ENCODE measurements at places on chromosomes 1 and 21.

DNA sequence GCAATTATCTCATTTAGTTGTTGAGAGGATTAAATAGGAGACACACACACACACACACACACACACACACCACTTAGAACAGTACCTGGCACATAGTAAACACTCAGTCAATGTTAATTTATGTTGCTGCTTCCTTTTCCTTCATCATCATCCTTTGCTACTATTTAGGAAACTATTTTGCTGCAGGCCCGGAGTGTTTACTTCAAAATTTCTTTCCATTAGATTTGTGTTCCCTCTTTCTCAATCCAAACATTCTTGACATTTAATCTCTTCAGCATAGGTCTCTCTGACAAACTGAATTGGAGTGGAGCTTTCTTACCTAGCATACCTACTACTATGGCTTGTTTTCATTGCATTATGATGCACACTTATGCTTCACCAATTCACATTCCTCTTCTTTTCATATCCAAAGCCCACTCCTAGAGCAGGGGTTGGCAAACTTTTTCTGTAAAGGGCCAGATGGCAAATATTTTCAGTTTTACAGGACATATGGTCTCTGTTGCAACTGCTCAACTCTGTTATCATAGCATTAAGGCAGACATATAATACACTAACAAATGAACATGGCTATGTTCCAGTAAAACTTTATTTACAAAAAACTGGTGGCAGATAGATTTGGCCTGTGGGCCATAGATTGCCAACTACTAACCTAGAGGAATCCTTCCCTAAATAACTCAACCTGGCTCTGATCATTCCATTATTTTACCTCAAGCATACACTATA is 49.5 kb downstream of the SCMH1 start:
- peak; percentile 3 for DNase-seq

DNA sequence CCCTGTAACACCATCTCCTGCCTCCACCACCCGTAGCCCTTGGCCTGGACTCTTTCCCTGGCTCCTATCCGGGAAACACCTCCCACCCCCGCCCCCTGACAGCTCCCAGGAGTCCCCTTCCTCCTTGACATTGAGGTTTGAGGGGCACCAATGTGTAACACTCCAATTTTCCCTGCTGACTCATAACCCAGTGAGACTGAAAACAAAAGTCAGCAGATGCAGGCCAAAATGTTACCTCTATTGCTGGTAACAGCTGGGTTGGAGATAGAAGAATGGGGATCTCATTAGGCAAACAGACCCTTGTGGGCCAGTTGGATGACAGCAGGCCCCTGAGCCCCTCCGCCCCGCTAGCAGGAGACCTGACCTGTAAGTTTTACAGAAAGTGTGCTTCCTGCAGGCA is 237.2 kb downstream of the KAZN start:
- no peak for DNase-seq

- DNase-seq: peak; percentile 23
Measured at GRCh38 chr1:84883286-84883685, 9.7 kb downstream of the LPAR3 start.

DNA sequence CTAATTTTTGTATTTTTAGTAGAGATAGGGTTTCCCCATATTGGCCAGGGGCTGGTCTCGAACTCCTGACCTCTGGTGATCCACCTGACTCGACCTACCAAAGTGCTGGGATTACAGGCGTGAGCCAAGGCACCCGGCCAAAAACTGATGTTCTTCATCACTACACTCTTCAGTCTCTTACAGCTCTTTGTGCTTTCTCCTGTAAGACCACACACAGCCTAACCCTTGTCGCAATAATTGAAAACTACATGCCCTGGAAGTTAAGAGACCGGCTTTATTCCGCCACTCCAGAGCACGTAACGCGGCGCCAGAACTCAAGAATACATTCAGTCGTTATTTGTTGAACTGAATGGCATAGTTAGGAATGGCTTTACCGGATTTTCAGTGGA is 552 bp downstream of the GPATCH4 start:
- DNase-seq: no peak

GRCh38 chr1:236638945-236639344 is 34.6 kb upstream of the HEATR1 start:
- no peak for DNase-seq

DNA sequence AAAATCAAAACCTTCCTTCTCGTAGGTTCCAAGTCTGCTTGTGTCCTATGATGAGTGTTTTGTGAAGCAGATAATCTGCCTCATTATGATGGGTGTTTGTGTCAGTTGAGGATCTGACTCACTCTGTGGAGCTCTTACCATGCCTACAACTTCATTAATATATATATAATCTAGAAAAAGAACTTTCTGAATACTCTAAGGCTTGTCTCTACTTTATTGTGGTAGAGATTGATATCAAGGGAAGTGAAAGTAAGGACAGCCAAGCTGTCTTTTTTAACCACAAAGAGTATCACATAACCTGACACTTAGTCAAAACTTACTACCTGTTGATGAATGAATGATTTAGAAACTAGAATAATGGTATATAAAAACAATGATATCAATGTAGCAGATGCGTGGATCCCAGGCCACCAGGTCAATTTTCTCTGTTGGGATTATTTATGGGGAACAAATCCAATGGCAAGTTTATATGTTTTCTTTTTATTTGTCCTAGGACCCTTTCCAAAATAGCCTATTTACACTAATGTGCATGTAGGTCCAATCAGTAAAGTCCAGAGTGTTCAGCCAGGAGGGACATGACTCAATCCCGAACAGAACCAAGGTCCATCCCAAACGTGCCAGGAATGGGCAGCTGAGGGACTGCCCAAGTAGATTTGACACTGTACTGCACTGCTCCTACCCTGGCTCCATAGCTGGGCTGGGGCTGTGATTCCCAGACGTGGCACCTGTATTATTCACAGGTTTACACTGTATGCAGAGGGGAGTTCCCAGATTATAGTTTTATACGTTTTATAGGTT is 182.3 kb upstream of the GREM2 start:
- no peak for DNase-seq
